ENCODE measurements at places on chromosomes 4 and X.

DNA sequence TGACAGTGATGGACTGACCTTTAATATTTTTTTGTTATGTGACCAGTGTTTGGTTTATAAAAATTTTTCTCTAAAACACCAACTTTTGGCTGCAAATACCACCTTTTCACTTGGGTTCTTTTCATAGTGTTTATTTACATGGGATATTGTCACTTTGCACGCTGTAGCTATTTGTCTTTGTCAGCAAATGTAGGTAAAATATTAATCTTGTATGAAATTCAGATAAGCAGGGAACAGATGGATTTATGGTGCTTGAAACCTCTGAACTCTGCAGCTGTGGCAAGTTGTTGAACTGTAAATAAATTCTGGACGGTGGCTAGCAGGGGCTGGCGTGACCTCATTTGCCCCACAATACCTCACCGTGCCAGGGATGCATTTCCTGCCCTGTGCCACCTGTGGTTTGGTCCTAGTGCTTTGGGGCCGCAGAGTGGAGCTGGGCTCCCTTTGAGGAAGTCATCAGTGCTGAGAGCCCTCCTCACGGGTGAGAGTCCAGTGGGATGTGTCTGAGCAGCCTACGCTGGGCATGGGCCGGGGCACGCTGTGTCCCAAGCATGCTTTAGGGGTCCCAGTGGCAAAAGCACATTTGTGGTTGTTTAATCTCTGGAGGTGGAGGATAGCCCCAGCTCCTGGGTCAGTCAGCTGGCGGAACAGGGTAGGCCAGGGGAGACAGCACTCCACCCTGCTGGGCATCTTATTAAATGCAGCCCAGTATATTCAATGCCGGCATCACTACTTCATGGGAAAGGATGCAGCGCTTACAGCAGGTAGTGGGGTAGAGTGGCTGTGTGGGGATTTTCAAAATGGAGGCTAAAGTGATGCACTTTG lies 108.6 kb downstream of the TBL1X start:
- peak; percentile 5 for DNase-seq

GRCh38 chr4:156101571-156101970 lies 147.9 kb upstream of the CTSO start:
- DNase-seq, result no peak

- no peak for DNase-seq
Measured at GRCh38 chr4:165651901-165652300, 221.1 kb upstream of the TLL1 start.

DNA sequence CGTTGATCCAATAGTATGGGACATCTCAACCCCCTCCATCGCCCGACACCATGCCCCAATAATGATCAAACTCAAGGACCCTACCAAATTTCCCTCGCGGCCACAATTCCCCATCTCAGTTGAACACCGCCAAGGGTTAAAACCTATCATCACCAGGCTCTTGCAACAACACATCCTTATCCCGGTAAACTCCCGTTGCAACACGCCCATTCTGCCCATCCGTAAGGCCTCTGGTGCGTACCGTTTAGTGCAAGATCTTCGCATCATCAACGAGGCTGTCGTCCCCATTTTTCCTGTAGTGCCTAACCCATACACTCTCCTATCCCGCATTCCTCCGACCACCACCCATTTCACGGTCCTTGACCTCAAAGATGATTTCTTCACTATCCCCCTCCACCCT lies 960.5 kb downstream of the RPA4 start:
- DNase-seq, result no peak

- peak; percentile 73 for DNase-seq
Measured at GRCh38 chr4:16289897-16290554, 63.8 kb upstream of the TAPT1 start.

DNA sequence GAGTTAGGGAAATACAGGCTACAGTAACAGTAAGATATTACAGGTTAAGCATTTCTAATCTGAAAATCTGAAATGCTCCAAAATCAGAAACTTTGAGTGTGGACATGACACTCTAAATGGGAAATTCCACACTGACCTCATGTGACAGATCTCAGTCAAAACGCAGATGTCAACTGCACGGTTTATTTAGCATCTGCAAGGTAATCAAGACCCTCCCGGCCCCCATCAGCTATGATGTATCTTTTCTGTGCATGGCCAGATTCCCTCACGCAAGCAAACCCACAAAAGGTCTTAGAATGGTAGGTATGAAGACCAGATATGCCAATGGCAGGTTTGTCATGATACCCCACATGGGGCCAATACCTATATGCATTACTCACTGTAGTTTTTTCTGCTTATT lies 82.8 kb downstream of the COQ2 start:
- DNase-seq, result no peak

DNA sequence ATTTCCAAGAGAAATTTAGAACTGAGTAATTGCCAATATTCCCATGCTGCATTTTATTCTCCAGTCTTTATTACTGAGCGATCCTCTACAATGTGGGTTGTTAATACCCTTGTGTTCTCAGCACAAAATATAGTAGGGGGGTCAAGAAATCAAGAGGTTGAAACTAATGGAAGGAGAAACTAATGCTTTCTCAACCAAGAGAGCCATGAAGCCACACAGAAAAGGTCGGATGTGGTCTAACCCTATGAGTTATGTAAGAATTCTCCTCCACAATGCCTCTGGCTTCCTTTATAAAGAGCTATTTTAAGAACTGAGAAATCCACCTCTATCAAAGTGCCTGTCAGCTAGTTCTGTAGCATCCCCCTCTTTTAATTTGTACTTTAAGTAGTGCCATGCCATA lies 268.5 kb downstream of the CHIC1 start:
- peak; percentile 24 for DNase-seq

- peak; percentile 57 for DNase-seq
Measured at GRCh38 chr4:4990857-4991540, 28.3 kb downstream of the CYTL1 start.
